ENCODE measurements at places on chromosomes 4 and X.

DNA sequence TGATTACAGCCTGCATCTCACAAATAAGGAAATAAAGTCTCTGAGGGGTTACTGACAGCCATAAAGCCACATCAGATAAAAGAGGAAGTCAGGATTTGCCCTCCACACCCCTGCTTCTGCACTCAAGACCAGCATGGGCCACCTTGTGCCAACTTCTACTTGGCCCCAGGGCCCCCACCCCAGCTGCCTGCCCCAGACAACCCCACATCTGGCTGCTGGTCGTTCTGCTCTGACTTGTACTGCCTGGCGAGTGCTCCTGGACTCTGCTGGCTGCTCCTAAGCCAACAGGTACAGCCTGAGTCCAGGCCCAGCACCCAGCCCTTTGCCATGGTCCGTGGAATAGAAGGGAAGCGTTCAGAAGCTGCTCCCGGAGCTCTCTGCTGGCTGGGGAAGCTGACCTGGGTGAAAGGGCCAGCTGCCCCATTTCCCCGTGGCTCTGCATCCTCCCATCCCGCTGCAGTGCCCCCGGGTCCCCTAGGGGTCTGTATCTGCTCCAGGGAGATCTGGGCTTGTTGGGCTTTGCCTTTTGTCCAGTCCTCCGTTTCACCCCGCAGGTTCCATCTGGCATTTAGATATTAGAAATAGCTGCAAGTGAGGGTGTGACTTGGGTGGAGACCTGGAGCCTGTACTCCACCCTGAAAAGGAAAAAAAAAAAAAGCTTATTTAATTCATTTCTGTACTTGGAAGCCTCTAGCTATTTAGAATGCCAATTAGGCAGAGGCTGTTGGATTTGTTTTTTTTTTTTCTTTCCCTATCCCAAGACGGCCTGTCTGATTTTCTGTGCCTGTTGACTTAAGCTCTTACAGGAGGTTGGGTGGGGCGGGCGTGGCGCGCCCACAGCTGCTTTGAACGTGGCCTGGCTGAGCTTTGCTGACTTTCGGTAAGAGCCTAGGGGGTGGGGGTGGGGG is 194.7 kb downstream of the PTTG2 start:
- no peak for DNase-seq

DNA sequence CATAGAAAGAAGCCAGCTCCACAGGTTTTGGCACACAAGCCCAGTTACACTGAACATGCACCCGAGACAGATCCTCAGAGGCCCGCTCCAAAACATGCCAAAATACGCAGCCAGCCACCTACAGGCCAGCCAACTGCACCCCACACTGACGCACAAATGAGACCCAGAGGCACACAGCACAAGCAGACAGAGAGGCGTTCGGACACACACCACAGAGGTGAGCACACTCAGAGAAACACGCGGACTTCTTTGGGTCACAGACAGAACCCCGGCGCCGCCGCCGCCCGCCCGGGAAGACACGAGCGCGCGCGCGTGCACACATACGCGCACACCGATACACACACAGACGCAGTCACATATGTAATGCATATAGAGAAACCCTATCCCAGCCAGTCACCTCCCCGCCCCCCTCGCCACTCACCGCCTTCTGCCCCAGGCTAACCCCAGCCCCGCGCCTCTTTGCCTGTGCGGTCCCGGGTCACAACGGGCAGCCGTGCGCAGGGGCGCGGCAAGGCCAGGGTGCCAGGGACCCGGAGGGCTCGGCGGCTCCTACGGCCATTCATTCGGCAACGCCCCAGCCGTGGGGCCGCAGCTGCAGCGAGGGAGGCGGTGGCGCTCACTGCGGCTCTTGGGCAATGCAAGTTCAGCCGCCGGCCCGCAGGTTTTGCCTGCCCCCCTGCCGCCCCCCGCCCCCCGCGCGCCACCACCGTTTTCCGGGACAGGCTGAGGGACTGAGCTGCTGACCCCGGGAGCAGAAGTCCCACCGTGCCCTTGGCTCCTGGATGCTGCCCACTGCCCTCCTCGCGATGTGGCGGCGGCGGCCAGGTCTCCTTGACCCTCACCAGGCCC is 553 bp downstream of the SEPTIN6 start:
- DNase-seq, result no peak

DNA sequence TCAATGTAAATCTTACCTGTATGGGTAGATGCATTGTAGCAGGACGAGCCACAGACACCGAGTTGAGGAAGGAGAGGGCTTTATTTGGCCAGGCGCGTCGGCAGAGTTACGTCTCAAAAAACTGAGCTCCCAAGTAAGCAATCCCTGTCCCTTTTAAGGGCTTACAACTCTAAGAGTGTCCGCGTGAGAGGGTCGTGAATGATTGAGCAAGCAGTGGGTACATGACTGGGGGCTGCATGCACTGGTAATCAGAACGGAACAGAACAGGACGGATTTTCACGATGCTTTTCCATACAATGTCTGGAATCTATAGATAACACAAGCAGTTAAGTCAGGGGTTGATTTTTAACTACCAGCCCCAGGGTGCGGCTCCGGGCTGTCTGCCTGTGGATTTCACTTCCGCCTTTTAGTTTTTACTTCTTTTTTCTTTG is 524.9 kb upstream of the HTR2C start:
- DNase-seq, result no peak

- no peak for DNase-seq
Observed at GRCh38 chrX:47129899-47130358, 14.6 kb downstream of the NDUFB11 start.

DNA sequence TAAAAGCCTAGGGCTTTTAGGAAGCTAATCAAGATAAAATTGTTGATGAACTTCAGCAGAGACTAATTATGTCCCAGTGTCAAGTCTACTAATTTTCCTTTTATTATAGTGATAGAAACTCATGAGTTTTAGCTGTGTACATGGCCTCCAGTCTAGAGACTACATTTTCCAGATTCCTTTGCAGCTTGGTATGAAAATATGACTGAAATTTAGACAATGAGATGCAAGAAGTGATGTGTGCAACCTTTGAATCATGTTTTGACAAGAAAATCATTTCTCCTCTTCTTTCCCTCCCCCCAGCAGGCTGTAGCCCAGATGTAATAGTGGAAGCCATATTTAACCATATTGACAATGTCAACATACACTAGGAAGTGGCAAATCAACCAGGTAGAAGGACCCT is 30.3 kb upstream of the IL13RA2 start:
- no peak for DNase-seq

GRCh38 chr4:128241019-128241418 is 46.6 kb downstream of the PGRMC2 start:
- DNase-seq, result no peak

- no peak for DNase-seq
Observed at GRCh38 chr4:27009539-27009938, 148.9 kb downstream of the STIM2 start.

DNA sequence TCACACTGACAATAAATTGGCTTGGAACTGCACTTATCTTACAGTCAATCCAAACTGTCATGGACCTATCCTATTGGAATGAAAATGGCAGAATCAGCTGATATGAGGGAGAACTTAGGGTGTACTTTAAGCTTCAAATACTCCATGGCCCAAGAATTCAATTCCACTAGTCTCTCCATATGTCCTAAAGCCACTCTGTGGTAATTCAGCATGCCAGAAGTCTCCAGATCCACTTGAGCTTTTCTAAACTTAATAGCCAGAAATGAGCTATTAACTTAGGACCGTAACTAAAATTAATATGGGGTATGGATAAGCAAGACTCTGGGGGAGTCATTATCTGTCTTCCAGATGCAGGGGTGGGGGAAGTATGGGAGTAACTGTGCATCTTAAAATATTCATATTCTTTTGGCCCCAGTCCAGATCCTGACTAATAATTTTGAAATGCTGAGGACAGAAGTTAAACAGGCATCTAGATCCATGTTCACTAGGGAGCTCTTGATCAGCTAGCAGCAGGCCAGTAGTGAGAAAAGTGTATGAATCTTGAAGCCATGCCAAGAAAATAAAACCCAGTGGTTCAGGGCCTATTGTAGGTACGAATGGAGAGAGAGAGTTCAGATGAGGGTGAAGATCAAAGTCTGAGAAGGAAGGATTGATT is 167.6 kb downstream of the DKK2 start:
- no peak for DNase-seq

DNA sequence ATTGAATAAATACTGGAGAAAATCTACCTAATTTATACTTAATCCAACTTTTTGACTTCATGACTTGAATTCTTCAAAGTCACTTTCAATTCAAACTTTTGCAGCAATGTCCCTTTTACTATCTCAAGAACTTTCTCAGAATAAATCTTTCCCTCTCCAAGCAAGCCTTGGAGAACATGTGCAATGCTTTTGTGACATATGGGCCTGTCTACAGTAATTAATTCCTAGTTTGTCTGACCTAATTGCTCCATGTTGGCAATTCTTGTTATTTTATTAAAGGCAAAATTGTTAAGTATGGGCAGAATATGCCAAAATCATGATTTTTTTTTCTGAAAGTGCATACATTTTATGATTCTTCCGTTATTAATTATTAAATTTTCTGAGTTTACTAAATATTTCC is 1115.3 kb downstream of the PDHA2 start:
- DNase-seq, result no peak

DNA sequence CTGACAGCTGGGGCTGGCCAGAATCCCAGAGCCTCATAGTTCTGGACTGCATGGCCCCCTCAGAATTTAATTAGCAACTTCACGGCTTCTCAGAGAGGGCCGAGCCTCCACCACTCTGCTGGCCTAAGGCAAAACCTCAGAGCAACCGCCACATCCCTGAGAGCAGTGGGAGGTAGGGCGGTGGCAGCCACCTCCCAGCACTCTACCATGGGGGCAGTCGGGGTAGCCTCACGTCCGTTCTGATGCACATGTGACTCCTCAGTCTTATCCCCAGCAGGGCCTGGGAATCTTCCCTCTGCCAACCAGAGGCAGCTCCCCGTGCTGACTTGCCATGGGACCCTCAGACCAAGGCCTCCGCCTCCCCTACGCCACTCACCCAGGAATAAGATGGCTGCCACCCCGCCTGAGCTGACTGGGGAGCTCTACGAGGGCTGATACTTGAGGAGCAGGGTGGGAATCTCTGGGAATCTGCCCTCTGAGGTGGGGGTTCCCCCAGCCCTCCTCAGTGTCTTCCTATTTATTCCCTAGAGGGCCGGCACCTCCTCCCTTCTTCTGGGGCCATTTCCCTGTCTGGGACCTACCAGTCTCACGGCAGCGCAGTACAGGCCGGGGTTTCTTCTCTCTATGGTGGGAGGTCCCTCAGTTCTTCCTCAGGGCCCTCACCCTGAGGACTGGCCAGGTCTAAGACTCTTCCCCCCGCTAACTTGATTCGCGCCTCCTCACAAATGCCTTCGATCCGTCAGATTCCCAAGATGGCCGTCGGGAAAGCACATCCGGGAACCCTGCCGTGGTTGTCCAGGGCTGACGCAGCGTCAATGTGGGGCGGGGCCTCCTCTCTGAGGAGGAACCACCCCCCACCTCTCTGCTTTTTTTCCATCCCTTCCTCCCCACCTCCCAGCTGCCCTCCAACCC is at the start of gene MAGEC2:
Gene MAGEC2 (minus strand): TSS at position 769 of the 912 bp plus-strand sequence. CDS start 1,303 bp downstream, outside the sequence.
- DNase-seq, result no peak

GRCh38 chrX:17361620-17362019 is 13.4 kb upstream of the NHS start:
- DNase-seq, result no peak

- DNase-seq, result no peak
Observed at GRCh38 chrX:96455078-96455477, 229.6 kb upstream of the DIAPH2 start.

DNA sequence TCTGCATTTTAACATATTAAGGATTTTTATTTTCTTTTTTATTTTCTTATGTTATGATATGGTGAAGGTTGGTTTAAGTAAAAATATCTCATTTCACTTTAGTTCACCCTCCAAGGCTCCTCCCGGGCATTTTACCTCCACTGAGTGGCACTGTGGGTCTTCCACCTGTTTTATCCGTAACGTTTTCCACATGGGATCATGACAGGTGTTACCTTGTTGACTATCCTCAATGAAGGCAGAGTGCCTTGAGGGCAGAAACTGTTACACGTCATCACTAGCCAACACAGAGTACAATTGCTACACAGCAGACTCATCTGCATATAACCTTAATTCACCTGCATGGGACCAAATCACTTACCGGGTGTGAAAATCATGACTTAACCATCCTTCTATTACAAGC is 105.8 kb downstream of the GEMIN8 start:
- DNase-seq, result peak; percentile 42

- DNase-seq, result no peak
Observed at GRCh38 chrX:140180585-140180984, 215.3 kb upstream of the CXorf66 start.

DNA sequence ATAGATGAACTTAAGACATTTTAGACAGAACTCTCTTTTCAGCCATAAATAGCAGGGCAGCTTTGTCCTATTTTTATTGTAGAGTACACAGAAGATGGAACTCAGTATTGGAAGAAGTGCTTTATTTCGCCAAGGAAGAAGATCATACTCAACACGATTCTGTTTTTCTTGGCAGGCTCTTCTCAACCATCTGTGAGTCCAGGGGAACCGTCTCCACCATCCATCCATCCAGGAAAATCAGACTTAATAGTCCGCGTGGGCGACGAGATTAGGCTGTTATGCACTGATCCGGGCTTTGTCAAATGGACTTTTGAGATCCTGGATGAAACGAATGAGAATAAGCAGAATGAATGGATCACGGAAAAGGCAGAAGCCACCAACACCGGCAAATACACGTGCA is 37.6 kb downstream of the KIT start:
- DNase-seq, result no peak

GRCh38 chrX:15438332-15438731 is 54.1 kb upstream of the VEGFD start:
- no peak for DNase-seq

DNA sequence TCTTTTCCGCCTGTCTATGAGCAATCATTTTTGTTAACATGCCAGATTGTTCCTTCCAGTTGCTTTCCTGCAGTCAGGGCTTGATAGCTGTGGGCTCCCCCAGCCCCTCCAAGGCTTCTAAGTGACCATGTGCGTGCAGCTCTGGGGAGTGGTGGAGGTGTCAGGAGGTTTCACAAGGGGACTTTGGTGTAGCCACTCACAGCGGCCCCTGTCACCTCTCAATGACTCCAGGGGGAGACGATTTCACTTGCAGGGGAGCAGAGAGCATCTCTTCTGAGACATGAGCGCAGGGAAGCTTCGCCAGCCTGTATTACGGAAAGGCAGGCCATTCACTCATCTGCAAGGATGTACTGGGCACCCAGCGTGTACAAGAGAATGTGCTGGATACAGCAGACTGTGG is 3.1 kb upstream of the GPR78 start:
- DNase-seq, result no peak

Measured in NCI-H1417 treated with DMSO at 0.1 percent for 48 hours (cell line).